ENCODE measurements at places on chromosomes 2 and 18. TPM values are rescaled to one million over a fixed set of nuclear protein-coding genes. Genes with fewer than 3 reads are reported as not detected.

DNA sequence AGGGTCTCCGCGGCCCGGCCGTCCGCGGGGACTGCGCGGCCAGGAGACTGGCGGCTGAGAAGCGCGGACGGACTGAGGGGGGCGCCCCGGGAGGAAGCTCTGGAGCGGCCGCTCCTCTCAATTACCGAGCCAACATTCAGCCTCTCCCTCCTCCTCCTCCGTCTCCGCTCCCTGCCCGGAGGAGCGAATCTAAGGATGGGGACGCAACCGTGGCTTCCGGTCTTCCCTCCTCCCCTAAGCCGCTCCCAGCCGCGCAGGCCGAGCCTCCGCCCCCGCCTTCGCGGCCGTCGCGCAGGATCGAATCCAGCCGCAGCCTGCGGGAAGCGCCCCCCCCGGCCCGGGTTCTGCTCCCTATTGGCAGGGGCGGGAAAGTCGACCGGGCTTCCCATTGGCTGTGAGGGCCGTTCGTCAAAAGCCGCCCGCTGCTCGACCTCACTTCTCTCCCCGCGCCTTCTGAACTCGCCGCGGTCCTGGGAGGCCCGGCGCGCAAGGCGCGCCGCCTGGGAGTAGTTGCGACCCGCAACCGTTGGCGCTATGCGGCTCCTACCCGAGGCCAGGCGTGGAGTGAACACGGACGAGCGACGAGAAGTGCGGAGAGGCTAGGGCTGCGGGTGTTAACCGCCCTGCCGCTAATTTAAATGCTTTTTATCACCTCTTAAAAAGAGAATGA, at the start of gene HNRNPLL:
TSS of gene HNRNPLL (minus strand) at position 197 of the 670 bp plus-strand sequence. CDS start 302 bp downstream, outside the sequence.
- peak; percentile 100 for DNase-seq
- H3K36me3 ChIP-seq = no peaks in the 10 kb centered on the region
- peaks cover 55% of the 10 kb centered on the region for H3K4me1 ChIP-seq
- no peaks in the 10 kb centered on the region for H3K27me3 ChIP-seq
- peak within 1 kb of the TSS; percentile 99 for H3K27ac ChIP-seq

DNA sequence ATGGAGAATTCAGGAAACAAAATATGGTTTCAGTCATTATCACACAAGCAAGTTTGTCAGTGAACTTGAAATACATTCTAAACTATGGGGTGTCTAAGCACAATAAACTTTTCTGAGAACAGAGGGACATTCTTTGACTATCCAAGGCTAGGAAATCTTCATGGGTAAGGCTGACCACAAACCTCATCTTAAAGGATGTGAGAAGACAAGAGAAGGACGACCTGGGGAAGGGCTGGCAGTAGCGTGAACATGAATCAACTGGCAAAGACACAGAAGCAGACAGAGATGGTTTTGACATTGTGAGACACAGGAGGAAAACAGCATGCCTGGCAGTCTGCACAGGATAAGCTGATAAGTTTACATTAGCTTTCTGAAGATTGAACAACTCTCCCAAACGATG, 752.4 kb upstream of the SLC8A1 start:
- DNase-seq = no peak
- no peaks in the 10 kb centered on the region for H3K4me1 ChIP-seq
- no peak overlapping the region for H3K27ac ChIP-seq
- no peaks in the 10 kb centered on the region for H3K27me3 ChIP-seq
- H3K4me3 ChIP-seq = no peak overlapping the region
- no peaks in the 10 kb centered on the region for H3K36me3 ChIP-seq

GRCh38 chr2:116810071-116810470, 1004.4 kb upstream of the DDX18 start:
- H3K36me3 ChIP-seq = no peaks in the 10 kb centered on the region
- DNase-seq = no peak
- no peaks in the 10 kb centered on the region for H3K27me3 ChIP-seq
- H3K4me1 ChIP-seq = no peaks in the 10 kb centered on the region
- no peak overlapping the region for H3K27ac ChIP-seq
- no peak overlapping the region for H3K4me3 ChIP-seq

- peaks cover 2% of the 10 kb centered on the region for H3K4me1 ChIP-seq
- H3K36me3 ChIP-seq = peaks cover 5% of the 10 kb centered on the region
- no peak for DNase-seq
- H3K27ac ChIP-seq = peak overlapping the region; percentile 40
- no peaks in the 10 kb centered on the region for H3K27me3 ChIP-seq
- no peak overlapping the region for H3K4me3 ChIP-seq
Observed at GRCh38 chr18:50982802-50983179, 15.0 kb downstream of the ELAC1 start.

MAP2 gene
- 211 TPM for total RNA-seq

SPDYA gene
- 1.2 TPM for total RNA-seq

SERPINB3 gene
- total RNA-seq = not detected

DNA sequence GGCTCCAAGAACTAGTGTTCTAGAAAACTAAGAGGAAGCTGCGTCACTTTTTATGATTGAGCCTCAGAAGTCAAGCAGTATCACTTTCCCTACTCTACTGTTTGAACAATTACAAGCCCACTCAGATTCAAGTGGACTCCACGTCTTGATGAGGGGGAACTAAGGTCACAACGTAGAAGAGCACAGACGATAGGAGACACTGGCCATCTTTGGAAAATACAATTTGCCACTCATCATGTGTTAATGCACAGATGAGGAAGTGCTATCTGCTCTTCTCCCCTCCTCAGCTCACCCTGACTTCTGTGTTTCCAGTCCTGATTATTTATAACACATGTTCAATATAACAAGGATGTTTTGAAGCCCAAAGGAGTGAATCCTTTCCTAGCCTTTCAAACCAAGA, 76.1 kb upstream of the CYP1B1 start:
- no peak overlapping the region for H3K4me3 ChIP-seq
- H3K27me3 ChIP-seq = no peaks in the 10 kb centered on the region
- no peak overlapping the region for H3K27ac ChIP-seq
- DNase-seq = no peak
- H3K36me3 ChIP-seq = no peaks in the 10 kb centered on the region

DNA sequence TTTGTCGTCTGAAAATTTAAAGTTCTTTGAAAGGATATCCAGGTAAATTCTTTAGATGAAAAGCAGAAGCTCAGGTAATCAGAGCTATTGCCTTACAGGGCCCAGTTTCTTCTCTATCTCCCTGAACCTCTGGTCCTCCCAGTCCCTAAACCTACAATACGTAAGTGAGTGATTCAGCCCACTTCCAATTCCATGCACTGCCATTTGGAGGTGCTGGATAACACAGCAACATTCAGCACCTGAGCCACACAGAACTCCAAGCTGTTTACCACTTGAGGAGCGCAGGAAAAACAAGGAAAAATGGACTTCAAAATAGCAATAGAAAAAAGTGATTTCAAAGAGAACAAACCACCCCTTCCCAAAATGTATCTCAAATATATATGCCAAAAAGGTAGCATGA, 105.0 kb upstream of the DNAJC10 start:
- no peaks in the 10 kb centered on the region for H3K27me3 ChIP-seq
- DNase-seq = no peak
- no peaks in the 10 kb centered on the region for H3K4me1 ChIP-seq
